Stimulated activated CD8-positive, alpha-beta memory T cell treated with anti-CD3 and anti-CD28 coated beads, Interleukin-4, amount 100 ng/mL, for 1 hour (primary cell): ENCODE measurements at places on chromosomes 6 and 20.

- no peak for DNase-seq
These were observed 64.7 kb downstream of the SASH1 start for GRCh38 chr6:148407372-148407771.

DNA sequence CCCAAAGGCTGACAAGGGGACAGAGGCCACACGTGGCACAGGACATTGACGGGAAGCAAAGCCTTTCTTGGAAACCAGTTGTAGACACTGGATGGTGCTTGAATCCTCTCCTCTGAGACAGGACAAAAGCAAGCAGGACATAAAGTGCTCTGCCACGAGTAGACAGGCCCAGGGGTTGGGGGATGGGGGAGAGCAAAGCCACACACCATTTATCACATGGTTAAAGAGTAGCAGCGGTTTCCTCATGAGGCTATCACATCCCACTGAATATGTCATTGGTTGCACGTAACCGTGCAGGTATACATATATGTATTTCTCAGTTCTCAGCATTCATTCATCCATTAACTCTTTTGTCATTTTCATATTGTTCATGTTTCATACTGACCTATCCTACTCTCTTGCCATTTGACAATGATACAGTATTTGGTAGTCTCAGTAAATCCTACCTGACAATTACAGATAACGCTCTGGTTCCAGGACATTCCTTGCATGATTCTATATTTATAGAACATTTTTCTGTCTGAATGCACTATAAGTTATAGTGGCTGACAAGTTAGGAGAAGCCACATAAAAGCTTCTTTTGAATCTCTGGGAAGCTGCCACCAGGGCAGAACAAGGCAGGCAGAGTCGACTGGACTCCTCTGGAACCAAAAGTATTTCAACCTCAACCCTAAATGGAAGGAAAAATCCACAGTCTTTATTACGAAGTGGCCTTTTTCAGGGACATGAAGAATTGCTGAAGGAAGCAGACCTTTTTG, 23.5 kb downstream of the METTL24 start:
- DNase-seq = no peak

- DNase-seq = no peak
These were observed 215.1 kb downstream of the ERMARD start for GRCh38 chr6:169966312-169967181.

- DNase-seq = no peak
These were observed 186.9 kb downstream of the ERMARD start for GRCh38 chr6:169938262-169938701.

GRCh38 chr6:70390067-70390466, 23.2 kb upstream of the FAM135A start:
- DNase-seq = no peak

- DNase-seq = no peak
These were observed 115.8 kb downstream of the MANEA start for GRCh38 chr6:95693108-95693507.

GRCh38 chr20:58642441-58642840, 8.6 kb upstream of the STX16 start:
- DNase-seq = no peak

GRCh38 chr20:5923493-5923892, 26.8 kb downstream of the TRMT6 start:
- DNase-seq = no peak

DNA sequence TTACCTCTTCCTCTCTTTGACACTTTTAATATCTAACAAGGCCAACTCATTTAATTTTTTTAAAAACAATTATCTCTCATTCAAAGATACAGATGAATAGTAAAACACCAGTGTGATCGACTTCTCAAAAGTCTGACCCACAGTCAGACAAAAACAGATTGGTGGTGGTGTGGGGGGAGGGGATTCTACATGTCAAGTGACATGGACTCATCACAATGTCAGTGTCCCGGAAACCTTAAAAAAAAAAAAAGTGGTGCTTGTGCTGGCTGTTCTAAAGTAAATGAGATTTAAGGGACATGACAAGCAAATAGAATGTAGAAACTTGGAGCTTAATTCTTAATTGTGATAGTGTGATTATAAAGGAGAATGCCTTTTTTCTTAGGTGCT, 16.3 kb upstream of the RFPL4B start:
- DNase-seq = no peak

- DNase-seq = no peak
These were observed 249.4 kb upstream of the TFAP2D start for GRCh38 chr6:50463931-50464330.

- DNase-seq = no peak
These were observed 34.4 kb upstream of the ZFAND3 start for GRCh38 chr6:37785002-37785662.

DNA sequence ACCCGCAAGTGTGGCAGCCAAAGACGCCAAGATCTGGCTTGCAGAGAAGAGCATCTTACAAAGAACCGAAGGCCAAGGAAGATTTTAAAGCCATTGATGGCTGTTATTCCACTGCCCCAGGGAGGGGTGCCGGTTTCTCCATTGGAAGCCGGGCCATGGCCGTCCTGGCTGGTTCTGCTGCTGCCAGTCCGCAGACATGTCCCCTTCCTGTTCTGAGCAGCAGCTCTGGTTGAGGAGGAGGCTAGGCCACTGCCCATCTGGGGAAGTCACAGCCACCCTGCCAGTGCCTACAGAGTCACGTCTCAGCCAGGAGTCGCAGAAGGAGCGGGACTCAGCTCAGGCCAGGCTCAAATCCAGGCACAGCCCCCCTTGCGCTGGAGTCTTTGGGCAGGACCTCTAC, 42.6 kb upstream of the MRGBP start:
- no peak for DNase-seq

DNA sequence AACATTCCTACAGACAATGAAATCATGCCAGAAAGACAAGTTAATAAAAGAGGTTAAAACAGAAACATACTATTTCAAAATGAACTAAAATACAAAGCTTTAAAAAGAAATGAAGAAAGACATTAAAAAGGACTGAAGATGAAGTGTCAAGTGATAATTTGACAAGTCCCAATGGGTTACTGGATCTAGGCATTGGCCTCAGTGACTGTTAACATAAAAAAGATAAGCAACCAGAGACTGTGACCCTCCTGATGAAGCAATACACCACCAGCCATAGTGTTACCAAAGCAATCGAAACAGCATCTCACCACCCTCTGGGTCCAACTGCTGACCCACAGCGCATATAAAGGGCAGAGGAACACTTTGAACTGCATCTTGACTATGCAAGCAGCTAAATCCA, 130.3 kb downstream of the FIG4 start:
- no peak for DNase-seq

DNA sequence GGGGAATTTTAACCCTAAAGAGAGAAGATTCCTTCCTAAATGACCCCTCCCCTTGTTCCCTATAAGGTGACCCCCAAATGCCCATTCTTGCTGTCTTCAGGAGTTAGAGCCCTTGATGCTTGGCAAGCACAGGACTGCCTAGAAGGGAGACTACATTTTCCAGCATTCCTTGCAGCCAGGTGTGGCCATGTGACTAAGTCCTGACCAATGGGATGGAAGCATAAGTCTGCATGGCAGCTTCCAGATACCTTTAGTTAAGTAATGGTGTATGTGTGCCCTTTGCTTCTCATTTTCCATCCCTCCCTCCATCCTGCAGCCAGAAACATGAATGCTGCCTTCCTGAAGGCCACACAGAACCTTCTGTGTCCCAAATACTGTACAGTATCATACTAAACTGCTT, 5.5 kb downstream of the BFSP1 start:
- no peak for DNase-seq

- DNase-seq = no peak
These were observed 32.7 kb downstream of the TUBB2B start for GRCh38 chr6:3194535-3195419.

GRCh38 chr6:1009103-1009502, 302.8 kb upstream of the FOXQ1 start:
- DNase-seq = no peak

DNA sequence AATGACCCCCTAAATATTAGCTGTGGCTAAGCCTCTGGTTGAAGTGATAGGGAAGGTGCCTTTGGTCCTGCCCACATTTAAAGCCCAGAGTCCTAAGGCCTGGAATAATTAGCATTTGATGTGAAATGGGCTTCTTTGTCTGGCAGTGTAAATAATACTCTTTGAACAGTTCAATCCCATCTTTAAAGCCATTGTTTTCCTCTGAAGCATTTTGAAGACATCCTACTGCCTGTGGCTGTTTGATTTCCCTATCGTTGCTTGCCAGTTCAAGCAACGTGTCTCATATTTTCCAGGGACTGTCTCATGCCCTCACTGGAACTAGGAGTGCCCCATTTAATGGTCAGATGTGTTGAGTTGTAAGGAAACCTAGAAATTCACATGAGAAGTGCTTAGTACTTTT, 89.3 kb upstream of the BTN3A2 start:
- no peak for DNase-seq

GRCh38 chr6:135535989-135536414, 38.5 kb upstream of the AHI1 start:
- no peak for DNase-seq

DNA sequence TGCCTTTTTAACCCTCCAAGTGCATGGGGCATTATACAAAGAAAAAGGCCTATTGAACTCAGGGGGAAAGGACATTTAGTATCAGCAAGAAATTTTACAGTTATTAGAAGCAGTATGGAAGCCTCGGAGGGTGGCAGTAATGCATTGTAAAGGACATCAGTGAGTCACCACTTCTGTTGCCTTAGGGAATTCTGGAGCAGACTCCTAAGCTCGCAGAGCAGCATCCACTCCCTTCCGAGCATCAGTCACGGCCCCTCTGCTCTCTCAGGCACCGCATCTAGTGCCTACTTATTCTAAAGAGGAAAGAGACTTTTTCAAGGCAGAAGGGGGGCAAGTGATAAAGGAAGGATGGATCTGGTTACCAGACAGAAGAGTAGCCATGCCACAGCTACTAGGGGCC, 296.5 kb downstream of the RNGTT start:
- no peak for DNase-seq

GRCh38 chr6:126608681-126609080, 268.8 kb downstream of the CENPW start:
- DNase-seq = no peak

- no peak for DNase-seq
These were observed 6.9 kb upstream of the PPP1R3G start for GRCh38 chr6:5078121-5078669.

DNA sequence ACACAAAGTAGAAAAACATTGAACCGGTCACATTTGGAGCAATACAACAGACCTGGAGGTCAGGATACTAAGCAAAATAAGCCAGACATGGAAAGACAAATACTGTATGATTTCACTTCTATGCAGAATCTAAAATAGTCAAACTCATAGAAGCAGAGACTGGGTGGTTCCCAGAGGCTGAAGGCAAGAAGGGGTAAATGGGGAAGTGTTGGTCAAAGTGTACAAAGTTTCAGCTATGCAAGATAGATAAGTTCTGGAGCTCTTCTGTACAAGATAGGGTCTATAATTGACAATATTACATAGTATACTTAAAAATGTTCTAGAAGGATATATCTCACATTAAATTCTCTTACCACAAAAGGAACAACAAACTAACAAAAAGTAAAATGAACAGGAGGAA, 70.3 kb downstream of the TMEM244 start:
- DNase-seq = no peak

DNA sequence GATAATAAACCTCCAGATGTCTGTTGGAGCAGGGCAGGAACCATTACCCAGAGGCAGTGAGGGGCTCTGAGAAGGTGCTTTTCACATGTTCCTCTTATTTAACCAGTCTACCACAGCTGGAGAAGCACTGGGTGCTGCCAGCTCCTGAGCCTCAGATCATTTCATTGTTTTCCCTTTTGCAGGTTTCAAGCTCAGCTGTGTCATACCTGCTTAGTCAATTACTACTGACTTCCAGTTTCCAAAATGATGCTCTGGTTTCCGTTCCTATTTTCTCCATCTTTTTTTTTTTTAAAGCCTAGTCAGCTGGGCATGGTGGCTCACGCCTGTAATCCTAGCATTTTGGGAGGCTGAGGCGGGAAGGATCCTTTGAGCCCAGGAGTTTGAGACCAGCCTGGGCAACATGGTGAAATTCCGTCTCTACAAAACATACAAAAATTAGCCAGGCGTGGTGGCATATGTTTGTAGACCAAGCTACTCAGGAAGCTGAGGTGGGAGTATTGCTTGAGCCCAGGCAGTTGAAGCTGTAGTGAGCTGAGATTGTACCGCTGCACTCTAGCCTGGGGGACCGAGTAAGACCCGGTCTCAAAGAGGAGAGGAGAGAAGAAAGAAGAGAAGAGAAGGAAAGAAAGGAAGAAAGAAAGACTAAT, 6.7 kb downstream of the FLOT1 start:
- no peak for DNase-seq

DNA sequence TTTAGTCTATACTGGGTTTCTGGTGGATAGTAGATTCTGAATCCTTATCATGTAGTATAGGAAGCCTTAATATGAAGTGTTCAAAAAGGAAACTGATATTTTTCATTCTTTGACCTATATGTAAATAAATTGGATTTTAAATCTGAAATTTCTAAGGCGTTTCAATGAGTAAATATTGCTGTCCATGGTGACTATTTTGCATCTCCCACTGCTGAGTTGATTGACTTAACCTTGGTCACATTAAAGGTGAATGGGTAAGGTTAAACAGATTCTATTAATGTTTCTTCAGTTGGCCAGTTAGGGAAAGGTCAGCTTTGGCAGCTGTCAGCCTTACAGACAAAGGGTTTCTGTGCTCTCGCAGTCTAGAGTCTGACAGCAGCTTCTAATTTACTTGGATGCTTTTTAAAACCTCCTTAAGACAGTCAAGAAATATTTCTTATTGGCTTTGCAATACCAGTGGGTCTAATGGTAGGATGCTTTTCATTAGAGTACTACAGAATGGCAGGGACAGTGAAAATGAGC, 24.8 kb downstream of the PRIM2 start:
- no peak for DNase-seq
